Stimulated activated CD4-positive, alpha-beta T cell treated with anti-CD3 and anti-CD28 coated beads, Interleukin-2, amount 100 ng/mL, for 4 hours (primary cell): ENCODE measurements at places on chromosomes 4 and X.
A peak's percentile ranks its signal among the peaks of the same experiment; 100 is the strongest.

GRCh38 chr4:142443469-142443868 is 402.6 kb downstream of the INPP4B start:
- DNase-seq = no peak

GRCh38 chr4:107196312-107196711 is 160.2 kb upstream of the DKK2 start:
- no peak for DNase-seq

DNA sequence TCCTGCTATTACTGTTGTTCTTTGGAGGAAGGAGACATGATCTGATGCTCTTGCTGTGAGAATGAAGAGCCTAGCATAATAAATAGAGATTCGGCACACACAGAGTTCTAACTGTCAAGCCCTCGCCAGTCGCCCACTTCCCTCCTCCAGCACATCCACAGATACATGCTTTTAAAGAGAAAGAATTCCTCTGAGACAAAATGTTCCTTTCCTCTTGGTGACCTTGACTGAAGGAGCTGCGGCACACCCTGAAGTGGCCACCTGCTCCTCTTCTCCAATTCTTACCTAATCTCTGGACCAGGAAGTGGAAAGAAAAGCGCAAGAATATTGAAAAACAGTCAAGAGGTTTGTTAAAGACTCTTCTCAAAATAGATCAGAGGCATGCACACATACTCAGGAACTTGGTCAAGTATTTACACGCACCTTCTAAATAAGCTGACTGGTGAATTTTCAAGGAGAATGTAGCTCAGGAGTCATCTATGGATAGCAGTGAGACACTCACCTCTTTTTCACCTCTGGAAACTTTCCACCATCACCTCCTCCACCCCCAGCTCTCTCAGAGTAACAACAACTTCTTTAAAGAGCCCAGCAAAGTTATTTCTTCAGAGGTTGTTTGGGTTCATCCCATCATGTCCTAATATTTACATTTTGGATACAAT is 95.4 kb downstream of the PARM1 start:
- DNase-seq = no peak

DNA sequence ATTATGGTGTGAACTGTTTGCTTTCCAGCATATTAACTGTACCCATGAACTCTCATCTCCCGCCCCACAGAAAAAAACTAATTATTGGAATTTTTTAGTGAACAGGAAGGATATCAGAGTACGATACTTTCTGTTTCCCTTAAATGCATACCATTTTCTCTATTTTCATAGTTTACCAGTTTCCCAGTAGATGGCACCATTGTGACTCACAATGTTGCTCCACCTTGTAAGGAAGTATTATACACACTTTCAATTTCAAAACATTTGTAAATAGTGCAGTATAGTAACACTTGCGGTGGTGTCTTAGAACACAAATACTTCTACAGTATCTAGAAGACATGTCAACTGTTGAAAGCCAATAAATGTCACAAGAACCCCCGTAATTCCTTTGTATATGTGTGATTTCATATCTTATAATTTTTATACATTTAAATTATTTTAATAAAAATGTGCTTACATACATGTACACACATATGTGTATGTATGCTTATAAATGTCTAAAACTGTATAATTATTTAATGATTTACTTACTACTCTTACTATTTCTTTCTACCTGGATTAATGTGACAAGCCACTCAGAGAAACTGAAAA is 167.3 kb downstream of the SLIT2 start:
- DNase-seq = peak; percentile 1

GRCh38 chrX:153768311-153769157 is 4.5 kb downstream of the PLXNB3 start:
- no peak for DNase-seq

DNA sequence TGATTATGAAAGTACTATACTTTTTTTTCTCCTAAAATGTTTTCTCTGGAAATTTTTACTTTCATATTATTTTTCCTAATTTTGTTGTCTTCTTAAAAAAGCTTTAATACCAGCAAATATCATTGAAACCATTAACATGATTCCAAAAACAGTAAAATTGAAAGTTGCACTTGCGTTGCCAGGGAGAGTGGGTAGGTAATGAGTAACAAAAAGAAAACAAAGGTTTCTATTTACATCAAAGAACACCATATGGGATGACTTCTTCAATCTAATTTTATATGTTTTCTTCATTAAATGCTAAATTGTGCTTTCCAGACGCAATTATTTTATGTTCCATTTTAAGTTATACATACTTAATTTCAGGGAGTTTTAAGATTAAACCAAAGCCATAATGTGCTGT is 108.3 kb upstream of the VCX2 start:
- no peak for DNase-seq

GRCh38 chr4:60637976-60638375 is 562.1 kb upstream of the ADGRL3 start:
- DNase-seq = no peak

DNA sequence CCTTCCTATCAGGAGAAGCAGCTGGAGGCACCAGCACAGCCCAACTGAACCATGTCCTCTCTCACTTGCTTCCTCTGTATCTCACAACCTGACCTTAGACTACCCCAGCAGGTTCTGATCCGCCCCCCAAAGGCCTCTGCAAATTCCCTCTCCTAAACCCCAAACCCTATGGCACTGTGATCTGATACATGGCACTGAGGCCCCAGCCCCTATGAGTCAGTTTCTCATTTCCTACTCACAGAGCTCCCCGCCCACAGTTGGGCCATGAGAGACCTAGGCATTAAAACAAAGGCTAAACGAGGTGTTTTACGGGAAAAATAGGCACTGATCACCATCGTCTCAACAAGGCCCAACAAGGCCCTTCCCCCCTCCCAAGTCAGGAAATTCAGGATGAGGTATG is 19.1 kb downstream of the SASH3 start:
- DNase-seq = peak; percentile 24

GRCh38 chr4:96103086-96103485 is 263.2 kb downstream of the PDHA2 start:
- DNase-seq = no peak
